ENCODE measurements at places on chromosomes 12 and 14.

GRCh38 chr14:93005135-93005813, 82.3 kb downstream of the CHGA start:
- DNase-seq: no peak

DNA sequence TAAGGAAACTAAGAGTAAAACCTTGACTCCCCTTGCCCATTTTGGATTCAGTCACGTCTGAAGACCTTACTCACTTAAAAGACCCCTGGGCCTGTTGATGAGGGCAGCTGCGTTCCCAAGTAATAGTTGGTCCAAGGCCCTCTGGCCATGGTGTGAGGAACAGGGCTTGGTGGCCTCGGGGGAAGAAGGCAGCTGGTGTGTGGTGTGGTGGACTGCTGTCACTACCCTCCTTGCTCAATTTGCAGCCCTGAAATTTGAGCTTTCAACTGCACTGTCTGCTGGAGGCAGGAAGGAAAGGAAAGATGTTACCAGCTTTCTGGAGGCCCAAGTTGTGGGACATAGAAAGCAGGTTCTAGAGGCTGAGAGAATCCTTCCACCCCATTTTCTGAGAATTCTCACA, 128.2 kb downstream of the SLC38A6 start:
- peak; percentile 29 for DNase-seq

DNA sequence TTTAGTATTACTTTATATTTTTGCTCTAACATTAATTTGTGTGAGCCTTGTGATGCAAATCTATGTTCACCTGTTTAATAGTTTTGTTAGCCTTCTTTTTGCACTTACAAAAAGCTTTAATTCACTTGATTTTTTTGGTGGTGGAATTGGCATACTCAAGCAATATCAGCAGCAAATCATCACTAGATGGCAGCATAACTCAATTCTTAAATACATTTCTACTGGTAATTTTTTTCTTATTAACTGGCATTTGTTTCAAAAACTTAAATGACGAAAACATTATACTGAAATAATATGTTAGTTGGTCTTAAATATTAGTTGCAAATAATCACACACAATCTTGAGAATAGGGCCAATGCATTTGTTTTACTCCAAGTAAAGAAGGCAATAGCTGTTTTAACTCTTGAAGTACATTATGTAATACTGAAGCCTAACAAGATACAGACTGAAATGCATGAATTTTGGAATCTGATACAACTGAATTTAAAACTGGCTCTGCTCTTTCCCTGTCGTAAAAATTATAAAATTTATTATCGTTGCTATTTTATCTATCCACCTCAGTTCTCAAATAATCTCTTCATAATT, 151.5 kb downstream of the ATXN7L3B start:
- peak; percentile 44 for DNase-seq

GRCh38 chr14:90093942-90094595, 32.3 kb downstream of the KCNK13 start:
- peak; percentile 94 for DNase-seq

GRCh38 chr12:123723765-123724164, 11.6 kb downstream of the ATP6V0A2 start:
- DNase-seq: peak; percentile 26

DNA sequence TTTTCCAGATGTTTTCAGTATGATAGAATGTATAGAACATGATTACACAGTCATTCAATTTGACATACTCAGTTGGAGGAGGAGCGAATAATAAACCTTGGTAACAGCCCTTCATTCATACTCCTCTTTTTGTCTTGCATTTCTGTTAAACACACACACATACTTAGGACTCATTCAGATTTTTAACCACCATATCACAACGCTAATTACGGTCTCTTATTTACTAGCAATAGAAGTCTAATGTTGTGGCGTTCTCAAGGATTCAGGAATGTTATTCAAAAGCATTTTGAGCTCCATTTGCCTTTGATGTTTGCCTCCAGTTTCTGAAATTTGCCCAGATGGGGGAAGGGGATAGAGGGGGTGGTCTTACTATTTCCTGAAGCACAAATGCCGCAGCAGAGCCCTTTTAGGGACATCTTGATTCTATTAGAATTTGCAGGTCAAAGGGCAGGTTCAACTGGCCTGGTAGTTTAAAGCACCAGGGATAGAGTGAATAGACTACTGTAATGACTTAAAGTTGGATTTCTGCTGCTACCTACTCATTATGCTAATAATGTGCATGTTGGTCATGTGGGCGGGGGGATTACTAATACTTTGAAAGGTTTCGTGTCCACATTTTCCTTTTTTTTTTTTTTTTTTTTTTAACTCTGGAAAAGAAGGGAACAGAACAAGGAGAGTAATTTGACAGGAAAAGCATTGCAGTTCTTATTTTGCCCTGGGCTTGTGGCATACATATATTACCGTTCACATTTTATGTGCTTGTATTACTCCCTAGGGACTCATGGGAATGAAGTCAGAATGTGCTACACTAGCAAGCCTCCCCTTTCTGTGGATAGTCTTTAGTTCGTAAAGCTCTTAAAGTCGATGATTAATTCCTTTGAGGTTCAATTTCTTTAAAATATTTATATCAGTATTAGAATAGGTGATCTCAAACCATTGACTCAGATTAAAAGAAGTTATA, 226.8 kb downstream of the FBXL14 start:
- no peak for DNase-seq

DNA sequence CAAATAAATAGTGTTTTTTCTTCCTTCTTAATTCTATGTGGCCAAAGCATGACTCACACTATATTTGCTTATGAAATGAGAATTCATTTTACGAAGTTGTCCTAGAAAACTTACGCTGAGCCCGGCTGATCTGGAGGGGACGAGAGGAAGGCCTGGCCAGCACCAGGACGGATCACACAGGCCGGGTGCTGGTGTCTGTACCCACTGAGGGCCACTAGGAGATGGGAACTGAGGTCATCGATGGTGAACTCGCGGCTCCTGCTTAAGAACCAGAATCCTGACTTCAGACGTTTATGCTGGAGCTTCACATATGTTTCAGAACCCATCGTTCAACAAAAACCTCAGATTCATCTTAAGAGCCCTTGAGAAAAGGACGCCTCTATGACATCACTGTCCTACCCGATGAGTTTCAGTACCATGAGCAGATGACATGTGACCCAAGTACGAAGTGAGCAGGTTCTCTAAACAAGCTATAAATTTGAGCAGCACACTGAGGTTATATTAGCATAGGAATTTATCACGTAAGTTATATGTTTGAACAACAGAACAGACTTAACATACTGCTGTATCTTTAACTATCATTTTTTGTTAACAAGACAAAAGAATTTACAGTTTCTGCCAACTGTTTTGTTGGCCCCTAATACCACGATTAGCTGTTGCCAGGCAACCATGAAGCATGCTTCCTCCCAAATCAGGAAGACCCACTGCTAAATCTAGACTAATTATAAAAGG, 111.9 kb downstream of the FOXN3 start:
- peak; percentile 21 for DNase-seq

- no peak for DNase-seq
These were observed 2.0 kb upstream of the HOXC10 start for GRCh38 chr12:53982648-53983567.

- no peak for DNase-seq
These were observed 8.4 kb downstream of the TMEM19 start for GRCh38 chr12:71694099-71694820.

DNA sequence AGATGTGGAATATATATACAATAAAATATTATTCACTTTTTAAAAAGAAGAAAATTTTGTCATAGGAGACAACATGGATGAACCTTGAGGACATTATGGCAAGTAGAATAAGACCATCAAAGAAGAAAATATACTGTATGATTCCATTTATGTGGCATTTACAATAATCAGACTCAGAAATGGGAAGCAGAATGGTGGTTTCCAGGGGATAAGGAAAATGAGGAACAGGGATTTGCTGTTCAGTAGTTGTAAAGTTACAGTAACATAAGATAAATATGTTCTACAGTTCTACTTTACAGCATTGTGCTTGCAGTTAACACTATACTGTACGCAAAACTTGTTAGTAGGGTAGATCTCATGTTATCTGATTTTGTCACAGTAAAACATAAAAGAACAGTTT, 1271.0 kb downstream of the LRFN5 start:
- peak; percentile 58 for DNase-seq

All from MV-4-11 (cell line).